ENCODE measurements at places on chromosomes 7 and 10.
A peak's percentile ranks its signal among the peaks of the same experiment; 100 is the strongest.

DNA sequence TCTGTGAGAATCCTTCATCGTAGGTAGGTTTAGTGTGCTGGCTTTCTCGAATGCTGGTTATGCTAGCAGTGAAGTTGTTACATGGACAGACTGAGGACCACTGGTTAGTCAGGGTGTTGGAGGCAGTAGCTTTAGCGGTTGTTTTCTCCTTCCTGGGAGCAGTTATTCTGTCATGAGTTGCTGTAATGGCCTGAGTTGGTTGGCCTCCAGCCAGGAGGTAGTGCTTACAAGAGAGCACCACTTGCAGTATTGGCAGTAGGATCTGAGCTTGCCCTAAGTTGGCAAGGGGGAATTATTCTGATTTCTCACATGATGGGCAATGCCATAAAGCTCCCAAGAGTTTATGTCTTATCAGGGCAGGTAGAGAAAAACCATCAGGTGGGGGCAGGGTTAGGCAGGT is 58.0 kb downstream of the IPMK start:
- DNase-seq = no peak

DNA sequence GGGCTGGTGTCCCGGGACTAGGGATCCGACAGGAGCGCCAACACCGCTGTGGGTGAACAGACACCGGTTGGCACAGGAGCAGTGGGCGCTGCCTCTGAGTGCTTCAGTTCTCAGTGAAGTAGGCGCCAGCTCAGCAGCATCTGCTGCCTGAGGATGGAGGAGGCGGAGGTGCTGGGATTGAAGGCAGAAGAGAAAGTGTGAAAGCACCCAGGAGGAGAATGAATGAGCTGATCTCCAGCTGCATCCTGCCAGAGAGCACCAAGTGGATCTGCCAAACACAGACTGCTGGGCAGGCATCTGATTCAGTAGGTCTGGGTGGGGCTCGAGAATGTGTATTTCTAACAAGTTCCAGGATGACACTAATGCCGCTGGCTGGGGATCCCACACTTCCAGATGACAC is 74.5 kb downstream of the LANCL2 start:
- no peak for DNase-seq

DNA sequence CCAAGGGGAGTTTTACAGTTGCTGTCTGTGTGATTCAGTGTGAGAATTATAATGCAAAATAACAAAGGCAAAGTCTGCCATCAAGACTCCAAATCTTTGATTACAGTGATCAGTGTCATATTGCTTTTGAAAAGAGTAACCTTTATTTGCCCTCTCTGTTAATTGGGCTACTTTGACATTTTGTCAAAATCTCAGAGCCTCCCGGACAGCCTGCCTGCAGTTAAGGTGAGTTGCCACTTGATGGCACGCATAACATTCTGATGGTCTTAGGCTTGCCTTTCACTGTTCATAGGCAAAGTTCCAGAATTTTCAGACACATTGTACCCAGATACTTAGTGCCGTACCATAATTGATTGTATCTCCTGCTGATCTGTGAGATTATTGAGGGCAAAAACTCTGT is 253.5 kb downstream of the ABCA13 start:
- no peak for DNase-seq

- DNase-seq = no peak
Measured at GRCh38 chr7:8117195-8117594, 144.8 kb downstream of the ICA1 start.

DNA sequence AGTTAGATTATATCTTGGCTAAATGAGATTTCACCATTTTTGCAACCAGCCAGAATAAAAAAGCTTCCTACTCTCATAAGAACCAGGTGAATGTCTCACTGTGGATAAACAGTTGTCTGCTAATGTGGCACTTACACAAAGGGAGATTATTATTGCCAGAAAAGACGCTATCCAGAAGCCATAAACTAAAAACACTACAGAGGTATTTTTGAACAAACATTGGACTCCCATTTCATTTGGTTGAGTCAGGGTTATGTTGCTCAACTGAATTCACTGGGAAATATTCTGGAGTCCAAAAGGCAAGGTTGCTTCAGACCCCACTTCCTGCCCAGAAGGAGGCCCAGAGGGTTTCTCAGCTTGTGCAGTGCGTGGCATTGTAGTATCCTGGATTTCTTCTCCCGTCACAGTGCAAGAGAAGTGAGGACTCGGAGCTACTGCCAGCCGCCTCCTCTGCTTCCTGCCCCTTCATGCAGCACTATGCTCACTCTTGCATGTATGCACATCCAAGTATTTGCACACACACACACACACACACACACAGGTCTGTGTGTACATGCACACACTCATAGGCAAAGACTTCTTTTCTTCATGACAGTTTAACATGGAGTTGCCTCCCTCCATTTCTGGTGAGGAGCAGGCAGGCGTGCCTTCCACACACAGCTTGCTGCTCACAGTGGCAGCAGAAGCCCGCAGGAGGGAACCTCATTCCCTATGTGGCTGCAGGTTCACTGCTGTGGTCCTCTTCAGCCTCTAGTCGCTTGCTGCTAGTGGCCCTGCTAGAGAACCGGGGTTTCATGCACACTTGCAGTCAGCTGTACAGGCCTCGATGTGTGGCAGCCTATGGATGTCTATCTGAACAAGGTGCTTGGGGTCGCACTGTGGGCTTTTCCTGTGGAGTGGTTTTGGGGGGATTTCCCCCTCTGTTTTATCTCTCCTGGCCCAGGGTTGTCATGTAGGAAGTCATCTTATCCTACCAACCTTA is 10.1 kb downstream of the DENND10 start:
- no peak for DNase-seq

DNA sequence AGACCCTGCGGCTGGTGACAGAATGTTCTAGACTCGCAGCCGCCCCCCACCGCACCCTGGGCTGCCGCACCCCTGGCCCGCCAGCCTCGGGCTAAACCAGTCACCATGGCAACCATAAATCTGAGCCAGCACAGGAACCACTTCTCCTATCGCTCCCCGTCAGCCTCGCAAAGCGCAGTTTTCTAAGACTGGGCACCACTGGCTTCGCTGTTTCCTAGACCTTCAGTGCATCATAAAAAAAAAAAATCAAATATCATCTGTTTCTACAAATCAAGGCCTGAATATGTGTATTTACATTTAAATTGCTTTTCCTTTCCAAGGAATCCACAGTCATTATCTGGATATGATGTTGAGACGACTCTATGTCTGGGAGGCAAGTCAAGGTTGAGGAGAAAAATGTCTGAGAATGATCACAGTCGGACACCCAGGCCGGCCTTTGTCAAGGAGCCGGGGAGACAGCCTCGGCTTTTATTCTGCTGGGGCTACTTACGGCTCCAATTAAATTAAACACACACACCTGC is 99.9 kb downstream of the PTPRN2 start:
- DNase-seq = no peak

DNA sequence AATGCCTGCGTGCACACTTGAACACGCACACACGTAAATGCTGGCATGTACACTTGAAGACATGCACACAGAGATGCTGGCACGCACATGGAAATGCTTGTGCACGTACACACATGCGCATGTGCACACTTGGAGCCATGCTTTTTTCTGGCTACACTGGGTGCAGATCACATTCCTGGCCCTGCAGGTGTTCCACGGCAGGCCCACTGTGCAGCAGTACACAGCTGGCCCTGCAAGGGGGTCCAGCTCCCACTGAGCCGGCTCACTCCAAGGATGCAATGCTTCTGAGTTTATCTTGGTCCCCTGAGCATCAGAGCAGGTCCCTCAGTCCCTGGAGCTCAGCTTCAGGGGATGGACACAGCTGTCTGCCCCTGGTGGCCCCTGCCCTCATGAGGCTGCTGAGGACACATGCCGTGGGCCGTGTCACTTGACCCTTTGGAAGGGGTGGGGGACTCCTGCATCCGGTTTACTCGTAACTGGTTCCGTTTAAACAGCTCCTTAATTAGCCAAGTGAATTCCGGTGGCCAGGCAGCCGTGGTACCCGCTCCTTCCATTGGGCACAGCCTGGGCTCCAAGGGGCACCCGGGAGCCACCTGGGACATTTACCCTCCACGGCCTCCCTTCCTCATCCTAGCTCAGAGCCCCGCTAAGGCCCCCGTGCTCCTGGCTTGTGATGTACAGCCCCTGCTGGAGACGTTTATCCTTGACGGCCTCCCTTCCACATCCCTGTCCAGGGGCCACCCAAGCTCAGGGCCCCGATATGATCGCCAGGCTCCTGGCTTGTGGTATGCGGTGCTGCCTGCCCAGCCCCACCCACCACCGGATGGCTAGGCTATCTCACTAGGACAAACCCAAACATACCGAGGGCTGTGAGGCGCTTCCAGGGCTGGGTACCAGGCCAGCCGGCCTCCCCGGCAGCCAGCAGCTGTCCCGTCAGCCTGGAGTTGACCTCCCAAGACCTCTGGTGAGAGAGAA is 39.5 kb upstream of the DPYSL4 start:
- DNase-seq = no peak

DNA sequence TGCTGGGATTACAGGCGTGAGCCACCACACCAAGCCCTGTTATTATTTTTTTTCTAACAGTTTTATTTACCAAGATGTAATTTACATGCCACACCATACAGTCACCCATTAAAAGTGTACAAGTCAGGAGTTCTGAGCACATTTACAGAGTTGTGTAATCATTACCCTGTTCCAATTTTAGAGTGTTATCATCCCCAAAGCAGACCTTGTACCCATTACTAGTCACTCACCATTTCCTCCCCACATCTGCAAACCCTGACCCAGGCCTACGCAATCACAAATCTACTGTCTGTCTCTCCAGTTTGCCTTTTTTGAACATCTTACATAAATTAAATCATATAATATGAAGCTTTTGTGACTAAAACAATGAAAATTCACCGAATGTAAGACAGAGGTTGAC is 402.9 kb upstream of the FOXK1 start:
- no peak for DNase-seq

DNA sequence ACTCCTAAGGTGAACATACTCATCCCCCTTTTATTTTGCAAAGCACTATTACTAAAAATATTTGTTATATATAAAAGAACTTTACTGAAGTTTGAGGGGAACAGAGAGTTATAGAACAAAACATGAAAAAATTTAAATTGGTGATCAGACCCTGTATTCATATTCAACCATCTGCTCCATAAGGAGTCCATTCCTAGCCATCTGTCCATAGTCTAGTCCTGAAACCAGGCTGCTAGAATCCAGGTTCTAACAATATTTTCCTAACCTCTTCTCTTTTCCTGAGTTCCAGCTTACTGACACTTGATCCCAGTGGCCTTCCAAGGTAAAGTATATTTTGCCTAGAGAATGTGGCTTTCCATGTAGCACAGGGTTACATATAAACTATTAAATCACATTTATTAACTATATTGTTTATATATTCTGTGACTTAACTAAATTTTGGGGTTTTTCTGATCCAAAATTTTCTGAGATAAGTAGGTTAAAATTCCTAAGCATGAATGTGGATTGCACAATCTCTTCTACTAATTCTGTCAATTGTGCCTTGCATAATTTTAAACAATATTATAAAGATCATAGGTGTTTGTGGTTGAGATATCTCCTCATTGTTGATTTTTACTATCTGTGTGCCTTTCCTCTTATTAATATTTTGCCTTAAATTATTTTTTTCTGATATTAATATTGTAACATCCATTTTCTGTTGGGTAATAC is 137.6 kb upstream of the MAGI2 start:
- no peak for DNase-seq

DNA sequence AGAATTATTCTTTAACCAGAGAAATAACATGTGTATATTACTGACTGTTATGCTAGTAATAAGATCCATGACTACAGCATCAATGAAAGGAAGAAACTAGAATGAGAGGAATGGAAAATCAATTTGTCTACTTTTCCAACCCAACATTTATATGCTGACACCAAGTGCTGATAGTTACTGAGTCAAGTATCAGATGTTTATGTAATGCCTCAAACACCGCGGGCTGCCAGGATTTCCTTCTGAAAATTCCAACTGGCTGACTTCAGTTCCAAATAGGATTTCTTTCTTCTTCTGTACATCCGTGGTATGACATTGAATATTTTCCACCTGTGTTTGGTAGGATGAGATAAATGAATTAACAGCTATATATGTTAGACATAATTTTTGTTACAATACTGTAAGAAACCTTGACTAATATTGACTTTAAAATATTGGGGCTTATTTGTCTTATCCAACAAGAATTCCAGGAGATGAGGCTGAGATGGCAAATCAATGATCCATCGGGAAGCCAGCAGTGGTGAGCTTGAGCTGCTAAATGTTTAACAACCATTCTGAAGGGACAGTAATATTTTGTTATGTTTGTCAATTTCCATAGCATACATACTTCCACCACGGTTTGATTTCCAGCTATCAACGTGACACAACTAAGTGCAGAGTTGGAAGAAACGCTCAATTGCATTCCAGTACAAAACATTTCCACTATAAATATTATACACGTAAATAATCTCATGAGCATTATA is 435.2 kb upstream of the AUTS2 start:
- peak; percentile 53 for DNase-seq

DNA sequence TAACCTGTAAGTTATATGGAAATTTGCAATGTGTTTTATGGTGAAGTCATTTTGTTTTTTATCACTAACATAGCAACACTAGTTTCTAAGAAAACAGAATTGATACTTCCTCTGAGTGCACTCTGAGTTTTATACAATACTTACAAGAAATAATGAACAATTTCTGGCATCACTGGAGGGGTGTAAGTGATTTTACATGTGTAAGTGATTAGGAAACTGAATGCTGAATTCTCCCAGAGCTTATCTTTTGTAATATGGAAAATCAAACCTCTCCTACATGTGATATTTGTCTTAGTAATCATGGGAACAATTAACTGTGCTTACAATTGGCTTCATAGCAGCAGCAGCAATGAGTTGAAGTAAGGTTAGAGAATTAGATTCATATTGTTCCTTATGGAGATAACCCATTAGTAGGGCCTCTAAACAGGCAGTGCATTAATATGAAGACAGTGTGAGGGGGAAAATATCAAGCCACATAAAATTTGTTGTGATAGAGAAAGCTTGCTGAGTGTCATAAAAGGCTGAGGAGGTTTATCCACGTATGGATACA is 37.4 kb downstream of the SEMA3C start:
- DNase-seq = no peak

DNA sequence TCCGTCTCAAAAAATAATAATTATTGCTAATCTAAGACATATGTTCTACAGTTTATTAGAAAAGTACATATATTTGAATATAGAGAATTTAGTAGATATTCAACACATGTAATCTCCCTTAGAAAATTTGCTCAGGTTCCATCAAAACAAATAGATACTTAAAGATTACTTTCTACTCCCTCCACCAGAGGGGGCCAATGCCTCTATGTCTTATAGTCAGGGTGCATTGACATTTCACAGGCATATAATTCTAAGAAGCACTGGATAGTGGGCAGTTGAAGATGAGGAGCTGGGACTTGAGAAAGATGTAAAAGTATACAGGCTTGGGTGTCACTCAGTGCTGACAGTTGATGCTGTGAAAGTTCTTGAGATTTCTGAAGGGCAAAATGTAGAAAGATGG is 301.6 kb upstream of the HPS1 start:
- DNase-seq = no peak

GRCh38 chr10:110361800-110362456 is 57.2 kb upstream of the SMNDC1 start:
- no peak for DNase-seq

DNA sequence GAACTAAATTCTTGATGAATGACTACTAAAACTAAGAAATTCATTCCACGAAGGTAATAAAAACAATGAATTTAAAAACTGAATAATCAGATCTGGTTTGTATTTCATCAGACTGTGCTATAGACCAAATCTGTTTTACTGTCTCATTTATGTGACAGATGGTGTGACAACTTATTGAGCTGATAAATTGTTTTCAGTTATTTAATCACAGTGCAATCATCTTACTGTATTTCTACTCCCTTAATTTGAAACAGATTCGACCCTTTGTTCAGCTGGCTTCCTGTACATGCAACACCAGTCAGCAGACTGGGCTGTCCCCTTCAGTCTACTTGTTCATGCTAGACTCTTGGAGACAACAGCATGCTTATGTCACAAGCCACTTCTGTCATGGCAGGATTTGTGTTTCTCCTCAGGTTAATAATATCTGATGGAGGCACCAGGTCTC is 150.9 kb downstream of the MBL2 start:
- no peak for DNase-seq

All from femur (tissue), 1 donor.